ENCODE measurements at places on chromosomes 7 and 10.

- no peak for DNase-seq
Observed at GRCh38 chr7:77855371-77856083, 57.0 kb downstream of the PHTF2 start.

GRCh38 chr7:69568266-69568665, 30.0 kb upstream of the AUTS2 start:
- DNase-seq = no peak

DNA sequence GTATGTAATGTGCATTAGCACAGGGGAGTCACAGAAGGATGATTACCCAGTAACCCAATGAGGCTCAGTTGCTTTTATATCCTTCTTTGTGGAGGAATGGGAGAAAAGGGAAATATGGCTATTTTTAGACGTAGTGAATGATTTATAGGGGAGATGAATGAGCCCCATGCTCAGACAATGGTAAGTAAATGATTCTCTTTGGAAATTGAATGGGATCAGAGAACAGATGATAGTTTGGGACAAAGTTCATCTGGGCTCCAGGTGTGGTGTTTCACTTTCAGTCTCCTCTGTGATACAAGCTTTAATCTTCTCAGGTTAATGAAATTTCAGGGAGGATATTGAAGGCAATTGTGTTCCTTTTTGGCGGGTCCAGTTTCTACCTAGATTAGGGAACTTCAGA, 63.0 kb upstream of the MPP7 start:
- no peak for DNase-seq

- no peak for DNase-seq
Observed at GRCh38 chr10:104735036-104735756, 94.1 kb downstream of the SORCS3 start.

- no peak for DNase-seq
Observed at GRCh38 chr10:74598891-74599566, 227.4 kb upstream of the KAT6B start.

DNA sequence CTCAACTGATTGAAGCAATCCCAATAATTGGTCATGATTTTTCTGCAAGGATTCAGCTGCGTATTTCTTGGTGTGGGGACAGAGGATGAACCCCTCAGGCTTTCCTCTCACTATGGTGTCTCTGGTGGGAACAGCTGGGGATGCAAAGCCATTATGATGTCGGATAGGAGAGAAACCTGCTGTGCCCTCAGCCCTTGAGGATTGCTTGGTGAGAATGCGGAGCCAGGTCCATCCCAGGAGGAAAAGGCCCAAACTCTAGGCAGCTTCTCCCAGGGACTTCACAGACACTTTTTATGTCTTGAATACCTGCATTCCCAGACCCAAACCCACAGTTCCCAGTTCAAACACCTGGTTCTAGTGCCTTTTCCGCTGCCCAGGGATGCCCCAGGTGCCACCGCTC, 302.0 kb downstream of the WDR37 start:
- DNase-seq = no peak

GRCh38 chr7:11642276-11642675, 189.7 kb downstream of the THSD7A start:
- DNase-seq = no peak

DNA sequence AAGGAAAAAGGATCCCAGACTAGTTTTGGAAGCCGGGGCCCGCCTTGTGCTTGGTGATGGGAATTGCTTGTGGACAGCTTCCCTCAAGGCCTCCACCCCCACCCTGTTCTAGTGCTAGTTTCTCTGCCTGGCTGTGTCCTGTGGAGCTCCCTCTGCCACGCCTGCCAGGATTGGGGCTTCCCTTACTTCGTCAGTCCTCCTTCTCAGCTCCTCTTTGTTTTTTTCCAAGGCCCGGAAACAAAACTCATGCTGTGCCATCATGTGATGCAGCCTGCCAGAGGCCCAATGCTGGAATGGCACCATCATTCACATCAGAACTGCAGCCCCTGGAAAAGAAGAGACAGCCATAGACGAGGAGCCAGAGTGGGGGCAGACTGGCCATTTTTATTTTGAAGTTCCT, 11.2 kb downstream of the YKT6 start:
- no peak for DNase-seq

- no peak for DNase-seq
Observed at GRCh38 chr7:26011039-26011696, 140.8 kb upstream of the NFE2L3 start.

GRCh38 chr7:14747701-14748100, 154.8 kb downstream of the DGKB start:
- no peak for DNase-seq

GRCh38 chr7:28155964-28156363, 24.6 kb downstream of the JAZF1 start:
- DNase-seq = no peak

DNA sequence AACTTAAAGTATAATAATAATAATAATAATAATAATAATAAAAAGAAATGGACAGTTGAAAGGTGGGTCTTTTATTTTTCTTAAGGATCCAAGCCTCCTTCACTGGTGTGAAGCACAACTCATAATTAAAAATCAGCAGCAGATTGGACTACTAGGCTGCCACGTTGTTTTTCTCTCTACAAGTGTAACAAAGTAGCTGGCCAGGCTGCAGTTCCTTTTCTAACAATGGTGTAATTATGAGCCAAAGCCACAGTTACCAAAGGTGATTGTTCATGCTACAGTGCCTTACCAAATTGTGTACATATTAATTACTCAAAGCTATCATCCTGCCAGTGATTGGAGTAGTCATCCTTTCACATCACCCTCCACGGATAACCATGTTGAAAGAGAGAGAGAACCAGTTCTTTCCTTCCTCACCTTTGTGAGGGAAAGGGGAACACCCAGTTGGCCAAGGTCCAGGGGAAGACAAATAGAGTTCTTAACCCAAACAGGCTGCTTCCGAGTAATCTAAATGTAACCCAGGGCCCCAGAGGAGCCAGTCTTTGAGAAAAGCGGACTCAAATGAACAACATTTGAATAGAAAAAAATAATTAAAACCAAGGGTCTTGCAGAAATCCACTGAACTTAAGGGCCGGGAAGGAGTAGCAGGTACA, 86.3 kb upstream of the NPS start:
- no peak for DNase-seq

DNA sequence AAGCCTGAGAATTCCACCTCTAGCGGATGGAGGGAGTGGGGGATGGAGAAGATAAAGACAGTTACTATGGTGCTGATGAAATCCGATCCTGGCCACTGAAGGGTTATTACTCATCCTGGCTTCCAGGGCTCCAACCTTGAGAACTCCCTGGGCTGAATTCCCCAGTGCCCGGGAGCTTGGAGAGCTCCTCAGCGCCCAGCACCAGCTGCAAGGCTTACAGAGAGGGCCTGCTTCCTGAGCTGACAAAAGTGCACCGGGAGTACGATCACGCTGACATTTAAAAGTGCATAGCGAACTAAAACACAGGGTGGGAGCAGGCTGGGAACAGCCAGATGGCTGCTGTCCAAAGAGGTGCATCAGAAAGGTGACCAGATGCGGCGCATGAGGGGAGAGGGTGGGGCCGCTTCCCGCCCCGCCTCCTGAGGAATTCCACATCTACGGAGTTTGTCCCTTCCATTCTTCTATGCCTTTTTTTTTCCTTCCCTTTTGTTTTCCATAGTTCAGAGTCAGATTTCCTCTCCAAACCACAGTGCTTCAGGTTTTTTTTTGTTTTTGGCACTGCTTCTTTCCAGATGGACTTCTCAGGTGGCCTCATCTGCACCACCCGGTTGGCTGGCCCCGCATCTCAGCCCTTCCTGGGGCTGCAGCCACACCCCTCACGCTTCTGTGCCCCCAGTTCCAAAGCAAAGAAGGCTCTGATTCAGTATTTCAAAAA, 62.4 kb upstream of the MKRN1 start:
- DNase-seq = no peak

Data from HL-60 (cell line).